ENCODE measurements at places on chromosomes 4 and X. TPM values are rescaled to one million over a fixed set of nuclear protein-coding genes. Genes with fewer than 3 reads are reported as not detected.

DNA sequence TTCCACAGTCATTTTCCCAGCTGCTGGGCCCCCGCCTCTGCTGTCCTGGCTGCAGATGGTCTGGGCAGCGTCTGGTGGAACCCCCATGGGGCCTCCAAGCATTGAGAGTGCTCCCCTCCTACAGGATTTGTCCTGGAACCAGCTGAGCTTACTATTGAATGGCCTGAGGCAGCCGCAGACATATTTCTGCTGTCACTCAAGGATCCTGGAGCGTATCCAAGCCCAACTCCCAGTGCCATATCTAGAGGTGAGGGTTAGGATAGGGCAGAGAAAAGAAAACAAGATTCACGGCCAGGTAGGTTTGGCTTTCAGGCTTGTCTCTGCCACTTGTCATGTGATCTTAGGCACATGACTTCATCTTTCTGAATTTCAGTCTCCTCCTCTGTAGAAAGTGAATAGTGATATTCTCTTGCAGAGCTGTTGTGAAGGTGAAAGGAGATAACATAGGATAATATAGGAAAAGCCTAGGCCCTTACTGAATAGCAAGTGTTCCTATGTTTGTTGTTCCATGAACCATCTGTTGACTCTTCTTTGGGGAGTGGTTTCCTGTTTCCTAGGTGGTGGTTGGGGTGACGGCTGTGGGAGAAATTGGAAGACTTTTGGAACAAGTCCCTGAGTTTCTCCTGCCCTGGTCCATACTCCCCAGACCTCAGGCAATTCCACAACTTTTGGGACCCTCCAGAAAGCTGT, 52.3 kb downstream of the SEPSECS start:
- H3K36me3 ChIP-seq: no peaks in the 10 kb centered on the region
- no peak for DNase-seq
- H3K27me3 ChIP-seq: no peaks in the 10 kb centered on the region

GRCh38 chr4:142983065-142983464, 137.0 kb upstream of the INPP4B start:
- peaks cover 5% of the 10 kb centered on the region for H3K4me1 ChIP-seq
- H3K36me3 ChIP-seq: no peaks in the 10 kb centered on the region
- no peak for DNase-seq
- H3K27ac ChIP-seq: no peak overlapping the region
- no peak overlapping the region for H3K4me3 ChIP-seq

- peaks cover 12% of the 10 kb centered on the region for H3K4me1 ChIP-seq
- DNase-seq: no peak
- H3K4me3 ChIP-seq: no peak overlapping the region
- H3K27ac ChIP-seq: no peak overlapping the region
These were observed 98.8 kb downstream of the PDE5A start for GRCh38 chr4:119529788-119530187.

DNA sequence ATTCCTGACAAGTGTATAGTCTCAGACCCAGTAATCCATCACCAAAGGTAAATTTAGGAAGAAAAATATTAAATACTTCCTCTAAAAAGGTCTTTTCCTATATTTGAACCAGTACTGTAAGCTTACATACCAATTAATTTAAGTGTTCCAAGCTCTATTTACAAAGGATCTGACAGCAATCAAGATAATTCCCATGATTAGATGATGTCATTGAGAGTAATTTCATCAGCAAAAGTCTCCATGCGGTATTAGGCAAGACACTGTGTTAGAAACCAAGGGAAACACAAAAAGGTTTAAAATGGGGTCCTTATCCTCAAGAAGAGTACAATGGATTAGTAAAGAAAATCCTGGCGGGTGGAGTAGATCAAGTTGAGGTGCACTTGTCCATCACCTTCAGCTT, 198.5 kb downstream of the PRDM5 start:
- H3K4me1 ChIP-seq: peaks cover 9% of the 10 kb centered on the region
- no peaks in the 10 kb centered on the region for H3K36me3 ChIP-seq
- DNase-seq: no peak
- H3K27ac ChIP-seq: no peak overlapping the region
- H3K4me3 ChIP-seq: no peak overlapping the region

DNA sequence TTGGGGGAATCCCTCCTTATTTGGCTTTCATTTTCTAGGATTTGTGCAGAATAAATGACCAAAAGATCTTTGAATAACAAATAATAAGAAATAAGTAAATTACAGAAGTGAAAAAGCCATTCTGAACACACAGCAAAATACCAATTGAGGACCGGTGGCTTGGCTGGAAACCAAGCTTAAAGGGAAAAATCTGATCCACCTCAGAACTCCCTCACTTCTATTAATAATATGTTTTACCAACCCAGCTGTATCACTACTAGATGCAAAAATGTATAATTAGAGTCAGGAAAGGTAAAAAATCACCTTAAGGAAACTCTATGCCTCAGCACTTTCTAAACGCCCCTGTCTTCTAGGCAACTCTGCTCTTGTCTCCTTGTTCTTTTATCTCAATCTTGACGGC, 77.3 kb downstream of the TSPAN5 start:
- no peaks in the 10 kb centered on the region for H3K27me3 ChIP-seq
- H3K36me3 ChIP-seq: no peaks in the 10 kb centered on the region
- no peak overlapping the region for H3K27ac ChIP-seq
- no peak overlapping the region for H3K4me3 ChIP-seq
- no peak for DNase-seq

DNA sequence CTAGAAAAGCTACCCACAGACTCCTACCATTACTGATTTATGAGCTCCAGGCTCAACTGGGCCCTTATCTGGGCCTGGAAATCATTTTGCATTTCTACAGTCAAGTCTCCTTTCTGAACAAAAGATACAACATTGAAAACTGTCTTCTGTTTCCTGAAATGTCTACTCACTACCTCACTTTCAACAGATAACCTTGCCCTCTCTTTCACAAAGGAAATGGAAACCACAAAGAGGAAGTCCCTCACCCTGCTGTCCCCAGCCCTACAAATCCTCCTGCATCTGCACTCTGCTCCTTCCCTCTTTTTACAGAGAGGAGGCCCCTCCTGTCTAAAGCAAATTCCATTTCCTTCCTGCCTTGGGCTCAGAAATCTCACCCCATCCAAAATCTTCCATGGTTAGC, 24.8 kb upstream of the CYBB start:
- H3K4me1 ChIP-seq: no peaks in the 10 kb centered on the region
- DNase-seq: no peak
- no peaks in the 10 kb centered on the region for H3K36me3 ChIP-seq
- no peak overlapping the region for H3K4me3 ChIP-seq
- no peaks in the 10 kb centered on the region for H3K27me3 ChIP-seq

DNA sequence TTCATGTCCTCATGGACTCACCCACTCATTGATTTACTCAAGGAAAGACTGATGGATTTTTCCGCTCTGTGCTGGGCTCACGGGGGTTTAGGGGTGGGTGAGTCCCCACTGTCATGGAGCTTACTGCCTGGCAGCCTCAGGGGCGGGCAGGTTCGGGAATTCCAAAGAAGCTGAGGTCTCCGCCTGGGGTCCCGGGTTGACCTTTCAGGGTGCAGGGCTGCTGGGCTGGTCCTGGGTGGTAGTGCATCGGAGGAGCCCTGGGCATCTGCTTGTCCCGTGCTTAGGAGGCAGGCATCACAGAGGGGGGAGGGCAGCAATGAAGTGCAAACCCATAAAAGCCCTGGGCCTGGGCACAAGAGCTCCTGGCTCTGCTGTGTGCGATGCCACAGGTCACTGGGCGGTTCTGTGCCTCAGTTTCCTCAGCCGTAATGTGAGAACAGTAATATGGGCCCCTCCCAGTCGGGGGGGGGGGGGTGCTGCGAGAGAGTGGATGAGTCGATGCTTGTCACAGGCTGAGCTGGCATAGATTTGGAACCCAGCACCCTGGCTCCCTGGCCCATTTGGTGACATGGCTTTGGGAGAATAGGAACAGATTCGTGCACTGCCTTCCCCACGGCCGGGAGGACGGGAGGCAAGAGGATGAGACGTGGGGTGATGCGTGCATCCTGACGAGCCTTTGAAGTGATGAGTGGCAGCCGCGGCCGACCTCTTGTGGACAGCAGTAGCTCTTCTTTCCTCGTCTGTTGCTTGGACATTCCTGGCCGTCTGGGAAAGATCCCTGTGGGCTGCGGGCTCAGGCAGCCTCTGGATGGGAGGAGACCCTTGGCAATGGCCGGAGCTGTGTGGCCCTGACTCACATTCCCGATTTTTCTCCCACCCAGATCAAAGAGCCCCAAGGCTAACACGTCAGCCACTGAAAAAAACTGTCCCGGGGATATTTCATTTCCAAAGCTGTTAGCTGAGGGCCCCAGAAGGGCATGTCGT, 42.0 kb downstream of the PSAPL1 start:
- H3K27me3 ChIP-seq: no peaks in the 10 kb centered on the region
- no peaks in the 10 kb centered on the region for H3K4me1 ChIP-seq
- peak; percentile 41 for DNase-seq
- no peaks in the 10 kb centered on the region for H3K36me3 ChIP-seq

GRCh38 chrX:22147214-22147613, 115.1 kb downstream of the PHEX start:
- H3K36me3 ChIP-seq: no peaks in the 10 kb centered on the region
- H3K27me3 ChIP-seq: no peaks in the 10 kb centered on the region
- no peak for DNase-seq
- H3K4me1 ChIP-seq: no peaks in the 10 kb centered on the region

- H3K27me3 ChIP-seq: no peaks in the 10 kb centered on the region
- DNase-seq: no peak
- H3K4me1 ChIP-seq: no peaks in the 10 kb centered on the region
- H3K4me3 ChIP-seq: no peak overlapping the region
These were observed 83.8 kb upstream of the LCORL start for GRCh38 chr4:18105030-18106011.

GRCh38 chr4:33914386-33914785, 2329.9 kb downstream of the ARAP2 start:
- no peak overlapping the region for H3K4me3 ChIP-seq
- no peak overlapping the region for H3K27ac ChIP-seq
- H3K36me3 ChIP-seq: no peaks in the 10 kb centered on the region

DNA sequence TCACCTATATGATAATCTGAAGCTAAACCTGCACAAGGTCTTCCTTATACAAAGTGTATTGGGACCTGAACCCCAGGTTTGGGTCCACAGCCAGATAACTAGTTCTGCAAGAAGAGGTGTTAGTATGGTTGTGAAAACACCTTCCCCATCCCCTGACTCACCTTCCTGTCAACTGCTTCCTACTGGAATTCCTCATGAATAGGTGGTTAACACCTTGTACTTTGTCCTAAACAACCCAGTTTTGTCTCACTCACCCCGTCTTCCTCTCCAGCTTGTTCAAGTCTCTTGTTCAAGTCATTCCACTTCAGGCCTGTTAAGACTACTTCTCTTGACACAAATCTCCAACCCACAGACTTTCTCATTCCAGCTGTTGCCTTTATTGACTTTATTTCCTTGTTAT, 45.5 kb downstream of the CCNG2 start:
- no peaks in the 10 kb centered on the region for H3K4me1 ChIP-seq
- no peak overlapping the region for H3K4me3 ChIP-seq
- no peak for DNase-seq
- H3K36me3 ChIP-seq: no peaks in the 10 kb centered on the region
- H3K27ac ChIP-seq: no peak overlapping the region
- no peaks in the 10 kb centered on the region for H3K27me3 ChIP-seq

DNA sequence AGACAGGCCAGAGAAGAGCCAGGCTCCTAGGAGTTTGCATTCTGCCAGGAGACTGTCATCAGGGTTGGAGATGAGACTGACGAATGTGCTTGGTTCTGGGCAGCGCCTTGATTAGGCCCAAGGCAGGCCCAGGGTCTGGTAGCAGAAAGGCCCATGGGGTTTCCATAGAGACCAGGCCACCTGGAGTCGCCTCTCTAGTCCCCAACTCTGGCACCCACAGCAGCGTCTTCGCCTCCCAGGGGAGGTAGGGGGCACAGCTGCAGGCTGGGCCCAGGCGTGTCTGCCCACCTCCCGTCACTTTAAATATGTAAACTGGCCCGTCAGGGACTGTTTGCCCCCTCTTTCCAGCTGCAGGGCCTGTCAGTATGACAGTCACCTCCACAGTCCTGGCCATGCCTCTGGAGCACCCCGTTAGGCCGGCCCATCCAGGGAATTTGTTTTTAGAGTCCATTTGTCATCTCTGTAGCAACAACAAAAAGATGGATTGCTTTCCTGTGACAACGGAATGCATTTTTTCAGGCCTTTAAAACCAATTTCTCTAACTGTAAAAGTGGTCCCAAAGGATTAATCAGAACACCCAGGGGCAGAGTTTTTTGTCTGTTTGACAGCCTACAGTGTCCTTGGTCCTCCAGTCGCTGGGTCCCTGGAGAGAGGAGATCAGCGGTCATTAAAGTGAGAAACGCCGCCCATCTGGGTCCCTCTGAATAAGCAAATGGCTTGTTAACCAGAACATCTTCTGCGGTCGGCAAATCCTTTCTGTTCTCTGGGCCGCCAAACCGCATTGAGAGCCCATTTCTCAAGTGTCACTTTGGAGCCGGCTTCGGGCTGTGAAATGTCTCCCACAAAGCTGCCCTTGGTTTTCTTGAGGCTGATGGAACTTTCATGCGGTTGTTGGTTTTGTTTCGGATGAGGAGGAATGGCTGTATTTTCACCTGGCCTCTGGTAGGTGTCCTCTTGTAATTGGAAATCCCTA, 153.0 kb upstream of the PSAPL1 start:
- H3K4me3 ChIP-seq: no peak overlapping the region
- H3K36me3 ChIP-seq: no peaks in the 10 kb centered on the region
- DNase-seq: no peak
- H3K4me1 ChIP-seq: no peaks in the 10 kb centered on the region

DNA sequence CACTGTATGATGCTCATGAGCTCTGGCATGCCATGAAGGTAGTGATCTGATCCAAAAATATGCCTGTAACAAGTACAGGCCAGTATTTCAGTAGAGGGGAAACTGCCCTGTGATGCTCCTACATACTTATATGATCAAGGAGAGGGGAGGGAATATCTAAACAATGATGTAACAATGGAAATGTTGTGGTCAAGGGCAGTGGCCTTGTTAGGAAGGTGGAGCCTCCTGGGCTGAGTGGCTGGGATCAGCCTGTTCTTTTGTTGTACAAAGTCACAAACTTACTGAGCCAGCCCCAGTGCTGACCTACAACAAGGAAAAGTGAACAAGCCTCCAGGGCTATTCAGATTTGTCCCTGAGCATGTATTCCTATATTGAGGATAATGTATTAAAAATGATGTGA, 70.3 kb downstream of the ANXA10 start:
- H3K4me3 ChIP-seq: no peak overlapping the region
- no peak for DNase-seq
- no peak overlapping the region for H3K27ac ChIP-seq

The KLF8 gene
- total RNA-seq: 9.8 TPM

The VCX gene
- not detected for total RNA-seq

The FUNDC2 gene
- total RNA-seq: 66.0 TPM

The PLAC8 gene
- 0.80 TPM for total RNA-seq

The WWC2 gene
- total RNA-seq: 138 TPM

The SHROOM3 gene
- 34.0 TPM for total RNA-seq

The KIAA1210 gene
- total RNA-seq: not detected

The NIPAL1 gene
- total RNA-seq: 5.2 TPM
